Heart left ventricle (tissue), 16 donors: ENCODE measurements at places on chromosomes 13 and 19. TPM values are rescaled to one million over a fixed set of nuclear protein-coding genes. Genes with fewer than 3 reads are reported as not detected.

NOTCH3 gene
- total RNA-seq, result 35.2 TPM

DNA sequence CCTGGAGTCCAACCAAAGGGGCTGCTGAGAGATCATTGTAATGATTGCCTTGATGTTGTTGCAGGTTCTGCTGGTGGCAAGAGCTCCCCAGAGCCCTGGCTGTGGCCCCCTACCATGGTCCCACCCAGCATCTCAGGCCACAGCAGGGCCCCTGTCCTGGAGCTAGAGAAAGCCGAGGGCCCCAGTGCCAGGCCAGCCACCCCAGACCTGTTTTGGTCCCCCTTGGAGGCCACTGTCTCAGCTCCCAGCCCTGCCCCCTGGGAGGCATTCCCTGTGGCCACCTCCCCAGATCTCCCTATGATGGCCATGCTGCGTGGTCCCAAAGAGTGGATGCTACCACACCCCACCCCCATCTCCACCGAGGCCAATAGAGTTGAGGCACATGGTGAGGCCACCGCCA lies 15.5 kb downstream of the NCAN start:
- no peak overlapping the region for H3K27ac ChIP-seq
- H3K4me1 ChIP-seq, result peaks cover 5% of the 10 kb centered on the region
- H3K36me3 ChIP-seq, result no peaks in the 10 kb centered on the region
- no peak overlapping the region for H3K4me3 ChIP-seq
- H3K27me3 ChIP-seq, result peaks cover 50% of the 10 kb centered on the region

- no peaks in the 10 kb centered on the region for H3K36me3 ChIP-seq
- no peak overlapping the region for H3K27ac ChIP-seq
- H3K4me3 ChIP-seq, result no peak overlapping the region
- peaks cover 71% of the 10 kb centered on the region for H3K4me1 ChIP-seq
These were observed 14.1 kb downstream of the BRD4 start for GRCh38 chr19:15318241-15318691.

LILRB3 gene
- 2.1 TPM for total RNA-seq

DNA sequence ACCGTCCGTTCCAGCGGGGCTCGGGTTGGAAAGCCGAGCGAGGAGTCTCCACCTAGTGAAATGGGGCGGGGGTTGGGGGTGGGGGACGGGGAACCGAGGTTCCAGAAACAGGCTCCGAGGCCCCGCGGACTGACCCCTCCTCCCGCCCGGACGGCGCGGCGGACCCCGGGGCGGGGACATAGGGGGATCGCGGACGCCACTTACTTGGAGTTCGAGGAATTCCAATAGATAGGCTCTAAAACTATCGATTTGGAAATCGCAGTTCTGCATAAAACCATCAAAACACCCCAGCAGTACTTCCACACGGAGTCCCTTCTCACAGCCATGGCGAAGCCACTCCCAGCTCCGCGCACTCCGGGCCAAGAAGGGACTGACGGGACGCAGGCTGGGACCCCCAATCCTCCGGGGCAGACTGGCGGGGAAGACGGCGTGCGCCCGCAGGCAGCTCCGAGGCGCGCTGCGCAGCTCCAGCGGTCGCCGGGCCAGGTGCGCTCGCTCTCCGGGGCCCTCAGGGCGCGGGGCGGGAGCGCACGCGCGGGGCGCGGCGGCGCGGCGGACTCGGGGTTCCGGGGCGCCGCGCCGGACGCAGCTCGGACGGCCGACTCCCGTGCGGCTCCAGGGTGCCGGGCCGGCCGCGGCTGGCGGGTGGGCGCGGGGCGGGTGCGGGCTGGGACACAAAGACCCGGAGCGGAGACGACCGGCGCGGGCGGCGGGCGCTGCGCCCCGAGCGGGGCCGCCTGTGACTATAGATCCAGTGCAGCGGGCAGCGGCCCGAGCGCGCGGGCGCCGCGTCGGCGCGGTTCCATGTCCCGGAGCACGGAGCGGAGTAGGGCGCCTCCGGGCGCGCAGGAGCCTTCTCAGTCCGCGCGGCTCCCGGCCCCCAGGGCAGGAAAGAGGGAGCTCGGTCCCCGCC lies 567 bp downstream of the EFNB2 start:
- H3K4me1 ChIP-seq, result no peaks in the 10 kb centered on the region
- no peaks in the 10 kb centered on the region for H3K36me3 ChIP-seq
- no peaks in the 10 kb centered on the region for H3K27me3 ChIP-seq
- H3K4me3 ChIP-seq, result peak overlapping the region; percentile 74
- DNase-seq, result no peak

- H3K4me1 ChIP-seq, result peaks cover 35% of the 10 kb centered on the region
- H3K36me3 ChIP-seq, result peaks cover 7% of the 10 kb centered on the region
- no peak for DNase-seq
- H3K27me3 ChIP-seq, result no peaks in the 10 kb centered on the region
These were observed 6.9 kb downstream of the ZNF787 start for GRCh38 chr19:56114051-56114777.

DNA sequence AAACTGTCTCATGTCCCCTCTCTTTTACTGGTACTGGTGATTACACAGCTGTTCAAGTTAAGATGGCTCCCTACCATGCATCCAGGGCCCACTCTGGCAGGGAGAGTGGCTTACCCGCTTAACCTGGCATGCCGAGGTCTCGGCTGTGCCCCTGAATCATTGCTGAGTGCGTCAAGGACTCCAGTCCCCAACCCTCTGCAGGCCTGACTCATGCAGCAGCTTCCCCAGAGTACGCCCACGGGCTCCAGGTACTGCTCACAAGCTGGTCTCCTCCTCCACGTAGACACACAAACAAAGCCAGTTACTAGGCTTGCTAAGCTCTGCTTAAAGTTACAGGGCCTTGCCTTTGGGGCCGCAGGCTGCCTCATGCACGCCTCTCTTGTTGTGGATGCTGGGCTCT lies 447.4 kb downstream of the COG6 start:
- no peaks in the 10 kb centered on the region for H3K27me3 ChIP-seq
- H3K36me3 ChIP-seq, result no peaks in the 10 kb centered on the region
- no peak overlapping the region for H3K27ac ChIP-seq
- H3K4me3 ChIP-seq, result no peak overlapping the region
- DNase-seq, result no peak

DNA sequence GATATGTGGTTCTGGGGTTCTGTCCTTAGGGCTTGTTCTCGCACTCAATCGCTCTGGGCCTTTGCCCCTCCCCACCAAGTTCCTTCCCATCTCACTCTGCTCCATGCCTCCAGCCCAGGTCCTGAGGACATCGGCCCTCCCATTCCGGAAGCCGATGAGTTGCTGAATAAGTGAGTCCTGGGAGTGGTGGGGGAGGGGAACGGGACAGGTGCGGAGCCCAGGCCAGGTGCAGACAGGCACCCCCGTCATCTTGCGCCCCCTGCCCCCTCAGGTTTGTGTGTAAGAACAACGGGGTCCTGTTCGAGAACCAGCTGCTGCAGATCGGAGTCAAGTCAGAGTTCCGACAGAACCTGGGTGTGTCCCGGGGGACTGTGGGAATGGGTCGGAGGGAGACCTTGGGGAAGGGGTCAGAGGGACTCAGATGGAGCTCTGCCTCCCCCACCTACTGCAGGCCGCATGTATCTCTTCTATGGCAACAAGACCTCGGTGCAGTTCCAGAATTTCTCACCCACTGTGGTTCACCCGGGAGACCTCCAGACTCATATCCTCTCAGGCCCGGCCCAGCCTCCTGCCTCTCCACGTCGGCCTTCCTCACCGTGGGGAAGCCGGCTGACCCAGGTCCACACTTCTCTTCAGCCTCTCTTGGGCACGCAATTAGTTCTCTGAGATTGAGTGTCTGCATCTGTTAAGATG lies 10.1 kb downstream of the FUZ start:
- H3K27me3 ChIP-seq, result no peaks in the 10 kb centered on the region
- H3K36me3 ChIP-seq, result peaks cover 86% of the 10 kb centered on the region
- H3K27ac ChIP-seq, result peak overlapping the region; percentile 33
- peaks cover 3% of the 10 kb centered on the region for H3K4me1 ChIP-seq
- no peak for DNase-seq
- H3K4me3 ChIP-seq, result no peak overlapping the region

KASH5 gene
- total RNA-seq, result not detected

DNA sequence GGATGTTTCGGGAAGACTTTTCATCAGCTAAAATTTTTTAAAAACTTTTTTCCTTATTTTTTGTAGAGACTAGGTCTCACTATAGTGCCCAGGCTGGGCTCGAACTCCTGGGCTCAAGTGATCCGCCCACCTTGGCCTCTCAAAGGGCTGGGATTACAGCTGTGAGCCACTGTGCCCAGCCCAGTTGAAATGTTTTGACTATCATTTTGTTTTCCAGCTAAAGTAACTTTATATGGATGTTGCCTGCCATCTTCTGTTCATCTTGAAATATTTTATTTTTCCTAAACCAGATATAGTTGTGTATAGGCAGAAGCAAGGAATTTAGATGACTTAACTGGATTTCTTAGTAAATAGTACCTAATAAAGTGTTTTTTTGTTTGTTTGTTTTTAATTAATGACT lies 7.0 kb downstream of the CAB39L start:
- H3K4me1 ChIP-seq, result no peaks in the 10 kb centered on the region
- no peaks in the 10 kb centered on the region for H3K27me3 ChIP-seq
- H3K27ac ChIP-seq, result no peak overlapping the region
- H3K36me3 ChIP-seq, result peaks cover 12% of the 10 kb centered on the region

SYNE4 gene
- total RNA-seq, result not detected

F10 gene
- total RNA-seq, result 3.9 TPM

ZNF578 gene
- total RNA-seq, result 2.8 TPM

DNA sequence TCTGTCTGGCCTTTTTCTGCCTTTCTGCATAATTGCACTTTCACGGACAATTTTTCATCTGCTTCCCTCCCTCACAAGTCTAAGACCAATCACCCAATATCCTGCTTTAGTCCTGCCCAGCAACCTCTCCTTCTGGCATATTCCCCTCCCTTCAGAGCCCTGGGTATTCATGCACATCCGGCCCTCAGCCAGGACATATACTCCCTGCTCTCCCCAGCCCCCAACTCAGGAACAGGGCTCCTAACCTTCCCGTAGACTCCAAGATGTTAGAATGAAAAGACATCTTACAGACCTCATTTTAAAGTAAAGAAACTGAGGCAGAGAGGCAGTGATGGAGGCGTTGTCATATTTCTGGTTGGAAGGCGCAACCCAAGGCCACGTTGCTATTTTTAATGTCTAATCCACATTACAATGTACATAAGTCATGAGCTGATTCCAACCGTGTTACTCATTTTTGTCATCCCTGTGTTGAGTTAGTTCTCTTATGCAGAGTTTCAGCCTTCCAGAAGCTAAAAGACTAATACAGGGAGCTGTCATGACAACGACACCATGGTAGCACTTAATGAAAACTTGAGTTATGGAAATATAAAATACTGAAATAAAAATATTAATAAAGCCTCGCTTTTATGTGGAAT lies 209.2 kb downstream of the TSHZ3 start:
- DNase-seq, result no peak
- H3K27ac ChIP-seq, result no peak overlapping the region
- no peaks in the 10 kb centered on the region for H3K27me3 ChIP-seq
- H3K4me3 ChIP-seq, result no peak overlapping the region
- no peaks in the 10 kb centered on the region for H3K36me3 ChIP-seq

- H3K4me1 ChIP-seq, result peaks cover 74% of the 10 kb centered on the region
- DNase-seq, result peak; percentile 85
- peak overlapping the region; percentile 89 for H3K27ac ChIP-seq
- H3K27me3 ChIP-seq, result no peaks in the 10 kb centered on the region
- no peak overlapping the region for H3K4me3 ChIP-seq
These were observed 13.6 kb downstream of the CCDC97 start for GRCh38 chr19:41323430-41324125.

ZNF527 gene
- 6.1 TPM for total RNA-seq

DNA sequence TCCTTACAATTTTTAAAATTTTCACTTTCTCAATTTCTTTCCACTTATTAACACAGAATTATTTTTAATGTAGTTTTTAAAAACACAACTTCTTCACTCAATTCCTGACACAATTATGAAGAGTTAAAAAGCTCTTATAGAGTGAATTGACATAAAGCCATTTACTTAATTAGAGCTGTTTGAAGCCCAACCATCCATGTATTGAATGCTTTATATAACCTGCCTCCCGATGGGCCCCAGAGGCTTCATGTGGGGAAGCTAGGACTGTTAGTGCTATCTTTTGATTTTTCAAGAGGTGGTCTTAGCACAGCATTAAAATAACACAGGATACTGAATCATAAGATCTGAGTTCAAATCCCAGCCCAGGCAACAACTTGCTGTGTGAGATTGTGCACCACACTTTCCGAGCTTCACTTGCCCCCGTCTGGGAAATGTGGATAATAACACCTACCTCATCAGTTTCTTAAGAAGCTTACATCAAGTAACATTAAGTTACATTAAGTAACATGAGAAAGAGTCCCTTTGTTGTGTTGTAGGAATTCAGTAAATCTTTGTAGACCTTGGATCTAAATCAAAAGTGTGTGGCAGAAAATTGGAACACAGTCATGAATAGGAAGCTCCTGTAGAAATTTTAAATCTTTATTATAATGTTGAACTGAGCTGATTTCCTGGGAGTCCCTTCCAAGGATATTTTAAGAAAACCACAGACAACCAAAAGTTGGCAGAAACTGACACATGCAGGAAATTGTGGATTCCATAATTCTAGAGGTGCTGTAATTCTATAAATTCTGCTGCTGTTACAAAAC lies 5.5 kb upstream of the ENOX1 start:
- H3K4me3 ChIP-seq, result no peak overlapping the region
- H3K27me3 ChIP-seq, result peaks cover 18% of the 10 kb centered on the region
- no peaks in the 10 kb centered on the region for H3K36me3 ChIP-seq
- no peaks in the 10 kb centered on the region for H3K4me1 ChIP-seq
- H3K27ac ChIP-seq, result no peak overlapping the region
- DNase-seq, result no peak

DNA sequence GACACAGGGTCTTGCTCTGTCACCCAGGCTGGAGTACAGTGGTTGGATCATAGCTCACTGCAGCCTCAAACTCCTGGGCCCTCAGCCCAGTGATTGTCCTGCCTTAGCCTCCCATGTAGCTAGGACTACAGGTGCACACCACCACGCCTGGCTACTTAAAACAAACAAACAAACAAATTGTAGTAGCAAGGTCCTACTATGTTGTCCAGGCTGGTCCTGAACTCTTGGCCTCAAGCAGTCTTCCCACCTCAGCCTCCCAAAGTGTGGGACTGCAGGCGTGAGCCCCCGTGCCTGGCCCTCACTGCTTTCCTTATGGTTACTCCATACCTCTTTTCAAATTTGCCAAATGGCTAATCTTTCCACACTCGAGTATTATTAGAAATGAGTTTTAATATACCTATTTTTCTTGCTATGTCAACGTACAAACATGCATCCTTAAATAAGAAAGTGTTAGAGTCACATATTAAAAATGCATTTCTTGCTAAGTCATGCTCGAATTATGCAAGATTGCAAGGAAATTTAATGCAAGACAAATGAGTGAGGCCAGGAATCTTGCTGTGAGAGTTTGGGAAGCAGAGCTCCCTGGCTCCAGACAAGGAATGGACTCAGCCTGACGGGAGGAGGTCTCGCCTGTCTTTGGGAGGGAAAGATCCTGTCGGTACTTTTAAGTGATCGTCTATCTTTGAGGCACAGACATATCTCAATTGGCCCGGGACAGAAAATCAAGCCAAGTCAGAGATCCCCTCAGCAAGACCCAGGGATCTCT lies 39.4 kb downstream of the RFX2 start:
- peaks cover 13% of the 10 kb centered on the region for H3K4me1 ChIP-seq
- no peak overlapping the region for H3K4me3 ChIP-seq
- DNase-seq, result no peak
- no peaks in the 10 kb centered on the region for H3K36me3 ChIP-seq
- peak overlapping the region; percentile 80 for H3K27ac ChIP-seq
- H3K27me3 ChIP-seq, result no peaks in the 10 kb centered on the region
